ENCODE measurements at places on chromosomes 5 and 9.

DNA sequence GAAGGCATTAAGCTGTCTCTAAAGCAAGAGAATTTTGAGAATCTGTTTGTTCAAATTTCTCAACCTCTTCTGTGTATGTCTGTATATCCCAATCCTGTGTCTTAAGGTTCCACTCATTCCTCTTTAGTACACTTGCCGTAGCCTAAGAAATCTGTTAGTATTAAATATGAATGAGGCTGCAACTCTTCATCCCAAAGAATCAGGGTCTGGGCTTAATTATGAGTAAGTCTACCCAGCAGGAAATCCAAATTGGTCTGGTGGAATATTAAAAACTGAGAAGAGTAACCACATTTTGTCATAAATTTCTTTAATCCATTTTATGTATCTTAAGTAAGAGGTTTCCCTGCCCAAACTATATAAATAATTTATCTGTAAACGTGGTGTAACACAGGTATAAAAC lies 1171.2 kb downstream of the CDH12 start:
- no peak for DNase-seq

DNA sequence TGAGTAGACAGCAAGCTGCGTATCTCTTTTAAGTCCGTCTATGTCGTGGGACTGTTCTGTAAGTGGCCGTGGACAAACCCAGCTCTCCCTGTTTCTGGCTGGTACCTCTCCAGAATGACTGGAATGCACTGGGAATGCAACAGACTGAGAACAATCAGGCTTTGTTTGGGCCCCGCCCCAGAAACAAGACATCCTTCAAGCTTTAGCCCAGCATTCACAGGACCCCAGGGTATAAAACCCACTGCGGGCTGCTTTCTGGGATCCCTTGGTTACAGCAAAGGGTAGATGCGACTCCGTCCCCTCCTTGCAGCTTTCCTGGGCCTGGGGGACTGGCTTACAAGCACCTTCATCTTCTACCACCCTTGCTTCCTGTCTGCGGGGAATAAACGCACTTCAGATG lies 45.6 kb upstream of the SPTLC1 start:
- DNase-seq, result no peak

GRCh38 chr9:3569529-3569928 lies 43.7 kb upstream of the RFX3 start:
- DNase-seq, result no peak

GRCh38 chr5:40755093-40755406 lies 711 bp downstream of the TTC33 start:
- peak; percentile 47 for DNase-seq

DNA sequence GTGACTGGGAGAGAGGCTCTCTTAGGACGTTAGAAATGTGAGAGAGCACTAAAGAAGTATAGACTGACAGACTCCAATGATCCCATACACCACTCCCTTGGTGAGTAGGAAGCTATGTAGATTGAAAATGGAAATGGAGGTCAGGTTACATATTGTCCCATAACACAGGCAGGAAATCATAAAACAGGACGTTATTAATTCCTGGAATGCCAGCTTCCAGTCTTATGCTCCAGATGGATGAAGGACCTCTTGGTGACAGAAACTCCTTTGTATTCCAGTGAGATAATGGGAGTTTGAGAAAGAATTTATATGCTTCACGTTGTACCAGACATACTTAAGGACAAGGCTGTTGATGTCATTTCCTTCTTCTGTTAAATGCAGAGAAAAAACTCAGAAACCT lies 338.2 kb upstream of the ITGA1 start:
- DNase-seq, result no peak

All from T-helper 22 cell (primary cell).